ENCODE measurements at places on chromosomes 6 and 20. TPM values are rescaled to one million over a fixed set of nuclear protein-coding genes. Genes with fewer than 3 reads are reported as not detected.

Gene RSPH3
- 11.1 TPM for total RNA-seq

- DNase-seq: no peak
Observed at GRCh38 chr6:144364208-144364720, 79.1 kb downstream of the UTRN start.

DNA sequence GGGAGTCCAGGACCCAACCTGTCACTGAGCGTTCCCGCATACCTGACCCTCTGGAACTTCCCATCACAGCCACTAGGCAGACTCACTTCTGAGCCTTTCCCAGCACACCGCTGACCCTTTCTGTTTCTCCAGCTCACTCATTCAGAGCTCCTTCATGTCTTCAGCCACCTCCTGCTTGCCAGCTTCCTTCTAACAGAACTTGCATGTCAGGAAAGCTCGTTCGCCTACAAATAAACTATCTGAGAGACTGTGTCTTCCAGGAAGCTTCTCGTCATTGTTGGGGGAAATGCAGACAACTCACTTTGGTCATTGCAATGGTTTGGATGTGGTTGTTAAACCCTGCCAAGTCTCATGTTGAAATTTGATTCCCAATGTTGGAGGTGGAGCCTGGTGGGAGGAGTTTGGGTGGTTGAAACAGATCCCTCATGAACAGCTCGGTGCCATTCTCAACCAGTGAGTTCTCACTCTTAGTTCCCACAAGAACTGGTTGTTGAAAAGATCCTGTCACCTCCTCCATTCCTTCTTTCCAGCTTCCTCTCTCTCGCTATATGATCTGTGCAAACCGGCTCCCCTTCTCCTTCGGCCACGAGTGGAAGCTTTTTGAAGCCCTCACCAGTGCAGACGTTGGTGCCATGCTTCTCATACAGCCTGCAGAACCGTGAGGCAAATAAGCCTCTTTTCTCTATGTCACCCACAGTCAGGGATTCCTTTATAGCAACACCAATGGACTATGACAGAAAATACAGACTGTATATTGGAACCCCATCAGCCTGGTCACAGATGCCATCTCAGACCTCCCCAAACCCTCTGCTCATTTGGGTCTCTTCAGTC, 1.4 kb upstream of the MUC21 start:
- no peak for DNase-seq

DNA sequence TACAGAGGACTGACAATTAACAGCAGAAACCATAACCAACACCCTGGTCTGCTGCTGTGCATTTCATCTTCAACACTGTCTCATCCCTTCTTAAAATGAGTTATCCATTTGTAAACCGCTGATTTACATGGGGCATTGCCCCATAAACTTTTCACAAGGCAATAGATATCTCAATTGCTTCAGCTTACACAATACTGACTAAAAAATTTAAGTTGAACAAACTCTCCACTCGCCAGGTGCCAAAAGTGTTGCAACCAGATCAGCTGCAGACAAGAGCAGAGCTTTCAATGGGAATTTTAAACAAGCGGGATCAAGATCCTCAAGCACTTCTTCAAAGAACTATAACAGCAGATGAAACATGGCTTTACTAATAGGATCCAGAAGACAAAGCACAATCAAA, 183.0 kb downstream of the TASP1 start:
- DNase-seq: no peak

GRCh38 chr6:139944131-139944530, 569.7 kb upstream of the CITED2 start:
- DNase-seq: no peak

GRCh38 chr20:10551732-10552724, 116.9 kb downstream of the SLX4IP start:
- DNase-seq: no peak

DNA sequence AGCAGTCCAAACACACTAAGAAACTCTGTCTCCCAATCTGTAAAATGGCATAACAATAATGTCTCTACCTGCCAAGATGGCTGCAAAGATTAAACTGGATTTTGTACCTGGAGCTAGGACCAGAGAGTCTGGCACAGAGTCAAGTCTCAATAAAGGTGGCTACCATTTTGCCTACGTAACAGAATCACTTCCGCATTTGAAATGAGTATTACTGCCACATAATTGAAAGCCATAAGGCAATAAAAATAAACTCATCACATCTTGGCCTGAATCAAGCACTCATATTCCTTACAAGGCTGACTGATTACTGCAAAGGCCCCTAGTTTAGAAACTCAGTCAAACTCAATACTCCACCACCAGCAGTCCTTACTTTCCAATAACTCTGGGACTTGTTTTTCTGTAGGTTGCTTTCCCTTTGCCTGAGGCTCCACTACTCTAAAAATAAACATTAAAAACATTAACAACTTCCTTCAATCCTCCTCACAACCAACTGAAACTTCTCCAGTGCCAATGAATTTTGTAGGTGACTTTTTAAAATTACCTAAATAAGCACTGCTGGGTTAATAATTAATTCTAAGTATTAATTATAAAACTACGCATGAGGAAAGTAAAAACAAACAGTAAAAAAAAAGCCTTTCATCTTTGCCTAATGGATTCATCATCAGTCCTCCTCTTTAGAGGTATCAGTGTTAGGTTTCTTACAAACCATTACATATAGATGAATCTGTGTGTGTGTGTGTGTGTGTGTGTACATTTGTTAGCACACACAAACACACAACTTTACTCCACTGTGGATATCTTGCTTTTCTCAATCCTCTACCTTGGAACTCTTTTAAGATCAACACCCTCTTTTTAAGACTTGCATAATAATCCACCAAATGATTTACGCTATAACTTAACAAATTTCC, 3.7 kb downstream of the KIF16B start:
- DNase-seq: no peak

- DNase-seq: no peak
Observed at GRCh38 chr20:20297181-20297580, 70.7 kb upstream of the INSM1 start.

DNA sequence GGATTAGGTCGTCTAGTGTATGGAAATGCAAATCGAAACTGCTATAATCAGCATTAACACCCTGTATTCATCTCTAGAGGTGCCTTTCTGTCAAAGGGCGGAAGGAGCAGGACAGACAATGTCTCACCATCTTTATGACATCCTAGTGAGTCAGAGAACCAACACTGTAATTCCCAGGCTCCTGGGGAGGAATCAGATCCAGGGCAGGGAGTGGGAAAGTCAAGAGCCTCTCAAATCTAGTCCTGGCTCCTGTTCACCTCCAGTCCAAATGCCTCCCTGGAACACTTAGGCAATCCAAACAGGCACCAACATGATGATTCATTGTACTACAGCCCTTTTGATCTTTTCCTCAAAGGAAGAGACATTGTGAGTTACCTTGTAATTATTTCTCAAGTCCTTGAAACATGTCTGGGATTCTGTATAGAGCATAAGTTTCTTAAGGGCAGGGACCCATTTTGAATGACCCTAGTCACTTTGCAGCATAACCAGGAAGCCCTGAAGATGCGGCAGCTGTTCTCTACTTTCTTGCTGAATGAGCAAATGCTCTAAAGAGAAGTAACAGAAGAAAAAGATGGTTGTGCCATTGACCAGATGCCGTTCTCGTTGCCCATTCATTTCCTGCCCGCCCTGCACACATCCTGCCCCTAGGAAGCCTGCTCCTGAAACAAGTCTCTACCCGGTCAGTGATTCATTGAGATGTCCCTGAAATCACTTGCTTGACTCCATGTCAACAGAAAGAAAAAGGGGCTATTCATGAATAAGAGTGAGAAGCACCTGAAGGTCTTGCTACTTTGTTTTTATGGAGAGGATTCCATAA, 112.8 kb upstream of the JARID2 start:
- no peak for DNase-seq

Gene RGS17
- 0.31 TPM for total RNA-seq

DNA sequence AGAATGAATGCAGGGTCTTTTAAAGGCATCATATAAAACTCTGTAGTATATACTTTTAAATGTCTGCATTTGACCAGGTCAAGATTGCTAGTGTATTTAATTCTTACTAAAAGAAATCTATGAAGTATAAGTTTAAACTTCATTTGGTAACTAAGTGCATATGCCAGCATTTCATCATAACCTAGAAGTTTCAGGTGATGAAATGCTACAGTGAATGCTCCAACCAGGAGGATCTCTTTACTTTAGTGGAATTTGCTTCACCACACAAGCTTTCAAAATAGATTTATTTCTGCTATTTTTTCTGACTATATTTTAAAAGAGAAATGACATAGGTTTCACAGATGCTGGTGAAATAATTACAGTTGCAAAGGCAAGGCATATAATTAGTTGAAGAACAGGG, 141.9 kb downstream of the HIVEP2 start:
- no peak for DNase-seq

GRCh38 chr6:131317516-131317915, 182.2 kb downstream of the AKAP7 start:
- no peak for DNase-seq

Gene ABHD16B
- total RNA-seq: not detected

Gene PLA2G7
- 5.9 TPM for total RNA-seq

Gene CLIC5
- 42.6 TPM for total RNA-seq

Gene TUBB2B
- total RNA-seq: 39.4 TPM

DNA sequence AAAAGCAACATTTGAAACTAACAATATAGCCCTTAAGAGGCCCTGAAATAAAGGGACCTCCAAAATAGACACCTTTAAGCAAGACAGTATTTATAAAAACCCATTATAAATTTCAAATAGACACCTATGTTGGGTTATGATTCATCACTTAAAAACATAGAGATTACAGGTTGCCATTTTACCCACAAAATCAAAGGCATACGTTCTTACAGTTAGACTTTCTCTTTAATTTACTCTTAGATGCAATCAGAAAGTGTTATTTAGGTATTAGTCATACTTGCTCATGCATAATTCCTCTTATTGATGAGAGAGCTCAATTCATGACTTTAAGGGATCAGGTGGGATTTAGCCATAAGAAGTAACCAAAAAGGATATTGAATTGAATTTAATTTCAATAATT, 51.5 kb upstream of the TMEM200A start:
- DNase-seq: no peak

Gene ABT1
- 10.3 TPM for total RNA-seq

Gene FOXC1
- total RNA-seq: 61.8 TPM

Gene GJA10
- not detected for total RNA-seq

Gene OR2H2
- not detected for total RNA-seq

- DNase-seq: no peak
Observed at GRCh38 chr6:3798055-3798919, 46.8 kb upstream of the PXDC1 start.

DNA sequence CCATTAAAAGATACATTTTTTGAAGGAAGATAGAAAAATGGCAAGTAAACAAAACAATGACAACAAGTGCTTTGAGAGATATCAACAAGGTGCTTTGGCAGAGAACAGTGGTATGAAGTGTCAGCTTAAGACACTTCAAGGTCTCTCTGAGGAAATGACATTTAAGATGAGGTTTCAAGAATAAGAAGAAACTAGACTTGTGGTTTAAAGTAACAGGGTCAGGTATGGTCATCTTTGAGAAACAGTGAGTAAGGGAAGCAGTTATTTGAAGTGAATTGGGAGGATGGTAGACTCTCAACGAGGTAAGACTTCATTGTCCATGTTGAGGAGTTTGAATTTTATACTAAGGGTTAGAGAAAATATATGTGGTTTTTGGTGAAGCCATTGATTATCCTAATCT, 77.8 kb downstream of the SYCP2L start:
- no peak for DNase-seq

GRCh38 chr6:33452496-33452895, 1.9 kb upstream of the ZBTB9 start:
- no peak for DNase-seq
